ENCODE measurements at places on chromosomes 6 and 20. TPM values are rescaled to one million over a fixed set of nuclear protein-coding genes. Genes with fewer than 3 reads are reported as not detected.

The NKX2-2 gene
- not detected for total RNA-seq

The LIN28B gene
- not detected for total RNA-seq

The VIP gene
- total RNA-seq: 0.32 TPM

The COL12A1 gene
- total RNA-seq: 1,033 TPM

The IER3 gene
- 156 TPM for total RNA-seq

The MRPS18B gene
- total RNA-seq: 41.4 TPM

The WFDC5 gene
- not detected for total RNA-seq

The SYCP2L gene
- not detected for total RNA-seq

The HSPA1L gene
- total RNA-seq: 1.3 TPM

The AIF1 gene
- total RNA-seq: not detected

The SIRPB2 gene
- not detected for total RNA-seq

The BANF2 gene
- not detected for total RNA-seq

The SPATA25 gene
- not detected for total RNA-seq

The C20orf202 gene
- total RNA-seq: not detected

The TPD52L1 gene
- 5.1 TPM for total RNA-seq

The PDE7B gene
- 6.8 TPM for total RNA-seq

The BMP5 gene
- total RNA-seq: not detected

The FAM209B gene
- total RNA-seq: not detected

The CLDN20 gene
- not detected for total RNA-seq

The RBPJL gene
- total RNA-seq: not detected

The TRIM10 gene
- not detected for total RNA-seq

The FABP7 gene
- not detected for total RNA-seq

The PTPRT gene
- total RNA-seq: not detected

The KCNK5 gene
- total RNA-seq: not detected

The KIAA0408 gene
- total RNA-seq: 1.4 TPM

The CGA gene
- total RNA-seq: 6.3 TPM

The PTCHD4 gene
- 0.76 TPM for total RNA-seq

The RAET1L gene
- total RNA-seq: not detected

The SEL1L2 gene
- total RNA-seq: not detected

The TDRD6 gene
- not detected for total RNA-seq

The C6orf52 gene
- total RNA-seq: not detected

The TBXT gene
- not detected for total RNA-seq

The HLA-E gene
- total RNA-seq: 203 TPM

The BNIP5 gene
- not detected for total RNA-seq

The SNAI1 gene
- 7.6 TPM for total RNA-seq

Data from GM23248 (cell line).